HFFc6 (cell line): ENCODE measurements at places on chromosomes 5 and 9. TPM values are rescaled to one million over a fixed set of nuclear protein-coding genes. Genes with fewer than 3 reads are reported as not detected.

Gene SLC46A2
- not detected in 3 replicates for total RNA-seq

Gene GFPT2
- 0.60 to 3.4 TPM (median 3.4 TPM) in 3 replicates for total RNA-seq

Gene PPP2R2B
- not detected in 3 replicates for total RNA-seq

Gene HRH2
- not detected in 3 replicates for total RNA-seq

Gene PAM
- 188 to 272 TPM (median 246 TPM) in 3 replicates for total RNA-seq

Gene SCGB3A2
- not detected in 3 replicates for total RNA-seq

Gene AUH
- 9.3 to 10.6 TPM (median 9.6 TPM) in 3 replicates for total RNA-seq

Gene OGN
- not detected in 3 replicates for total RNA-seq

DNA sequence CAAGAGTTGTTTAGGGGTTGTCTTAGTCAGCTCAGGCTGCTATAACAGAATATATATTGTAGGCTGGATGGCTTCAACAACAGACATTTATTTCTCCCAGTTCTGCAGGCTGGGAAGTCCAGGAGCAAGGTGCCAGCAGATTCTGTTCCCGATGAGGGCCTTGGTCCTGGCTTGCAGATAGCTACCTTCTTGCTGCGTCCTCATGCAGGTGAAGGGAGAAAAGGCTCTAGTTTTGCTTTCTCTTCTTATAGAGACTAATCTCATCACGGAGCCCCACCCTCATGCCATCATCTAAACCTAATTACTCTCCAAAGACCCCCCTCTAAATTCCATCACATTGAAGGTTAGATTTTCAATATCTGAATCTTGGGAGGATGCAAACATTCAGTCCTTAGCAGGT, 246.0 kb upstream of the ANKRD55 start:
- no peaks in the 10 kb centered on the region for H3K36me3 ChIP-seq
- no peak overlapping the region for H3K27ac ChIP-seq
- peaks cover 33% of the 10 kb centered on the region for H3K4me1 ChIP-seq

DNA sequence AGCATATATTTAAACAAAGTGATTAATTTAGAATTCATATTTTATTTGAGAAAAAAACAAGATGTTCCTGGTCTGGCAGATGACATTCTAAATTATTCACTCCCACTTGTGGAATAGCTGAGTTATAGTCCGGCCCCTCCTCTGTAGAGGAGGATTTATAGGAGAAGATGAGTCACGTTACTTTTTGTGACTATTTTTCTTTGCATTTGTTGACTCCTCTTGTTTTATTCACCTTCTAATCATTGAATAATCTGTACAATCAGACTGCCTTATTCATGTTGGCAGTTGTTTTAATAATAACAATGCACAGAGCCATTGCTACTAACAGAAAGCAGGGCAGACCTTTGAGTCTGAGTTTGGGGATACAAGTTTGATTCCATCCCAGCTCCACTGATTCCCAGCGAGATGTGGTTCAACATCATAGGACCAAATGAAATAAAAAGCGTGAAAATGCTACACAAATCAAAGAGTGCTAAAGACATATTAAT, 23.2 kb downstream of the DOCK8 start:
- H3K27ac ChIP-seq, result no peak overlapping the region
- DNase-seq, result no peak
- no peaks in the 10 kb centered on the region for H3K4me1 ChIP-seq
- H3K36me3 ChIP-seq, result no peaks in the 10 kb centered on the region

DNA sequence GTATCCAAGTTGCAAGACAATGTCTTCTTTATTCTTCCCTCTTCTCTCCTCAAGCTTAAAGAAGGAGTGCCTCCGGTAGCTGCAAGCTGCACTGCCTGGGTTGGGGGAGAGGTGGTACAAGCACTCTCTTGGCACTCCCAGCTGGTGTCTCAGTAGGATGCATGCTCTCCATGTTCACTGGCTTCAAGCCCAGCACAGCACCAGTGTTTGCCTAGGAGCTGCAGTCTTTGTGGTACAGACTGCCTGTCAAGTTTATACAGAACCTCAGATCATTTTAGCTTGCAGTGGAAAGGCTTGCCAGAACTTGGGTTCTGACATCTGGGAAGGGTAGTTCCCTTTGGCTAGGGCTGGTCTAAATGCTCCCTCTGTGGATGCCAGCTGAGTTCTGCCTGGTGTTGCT, 505.6 kb downstream of the MAN2A1 start:
- no peaks in the 10 kb centered on the region for H3K4me1 ChIP-seq
- no peak overlapping the region for H3K4me3 ChIP-seq
- DNase-seq, result no peak
- peaks cover 5% of the 10 kb centered on the region; the same call in 1 of the 2 replicates for H3K36me3 ChIP-seq
- H3K27me3 ChIP-seq, result no peaks in the 10 kb centered on the region

GRCh38 chr5:154081246-154081645, 42.5 kb downstream of the MFAP3 start:
- peaks cover 19% of the 10 kb centered on the region for H3K27me3 ChIP-seq
- H3K36me3 ChIP-seq, result no peaks in the 10 kb centered on the region

DNA sequence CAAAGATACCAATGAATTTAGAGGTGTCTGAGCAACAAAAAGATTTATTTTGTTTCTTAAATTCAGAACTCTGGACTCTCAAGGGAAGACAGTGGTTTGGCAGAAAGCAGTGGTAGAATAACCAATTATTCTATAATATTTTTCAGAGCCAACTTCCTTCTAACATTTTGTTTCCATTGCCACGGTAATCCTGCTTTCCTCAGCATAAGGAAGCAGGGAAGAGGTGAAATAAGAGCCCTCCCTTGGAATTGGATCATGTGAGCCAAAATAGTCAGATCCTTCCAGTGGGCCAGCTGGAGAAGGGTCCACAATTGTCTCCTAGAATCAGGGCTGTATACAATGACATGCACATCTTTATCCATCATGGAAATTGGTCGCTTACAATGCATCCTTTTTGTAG, 130.0 kb upstream of the MAP1B start:
- H3K27ac ChIP-seq, result no peak overlapping the region
- no peaks in the 10 kb centered on the region for H3K4me1 ChIP-seq
- H3K27me3 ChIP-seq, result peaks cover 12% of the 10 kb centered on the region
- no peak for DNase-seq

GRCh38 chr5:139551191-139551889, 9.8 kb upstream of the UBE2D2 start:
- DNase-seq, result no peak
- H3K4me1 ChIP-seq, result no peaks in the 10 kb centered on the region
- H3K27ac ChIP-seq, result no peak overlapping the region

- no peaks in the 10 kb centered on the region for H3K4me1 ChIP-seq
- H3K27ac ChIP-seq, result no peak overlapping the region
- no peak overlapping the region for H3K4me3 ChIP-seq
- H3K36me3 ChIP-seq, result no peaks in the 10 kb centered on the region
- no peak for DNase-seq
These were observed 117.1 kb downstream of the ICE1 start for GRCh38 chr5:5539590-5539989.

DNA sequence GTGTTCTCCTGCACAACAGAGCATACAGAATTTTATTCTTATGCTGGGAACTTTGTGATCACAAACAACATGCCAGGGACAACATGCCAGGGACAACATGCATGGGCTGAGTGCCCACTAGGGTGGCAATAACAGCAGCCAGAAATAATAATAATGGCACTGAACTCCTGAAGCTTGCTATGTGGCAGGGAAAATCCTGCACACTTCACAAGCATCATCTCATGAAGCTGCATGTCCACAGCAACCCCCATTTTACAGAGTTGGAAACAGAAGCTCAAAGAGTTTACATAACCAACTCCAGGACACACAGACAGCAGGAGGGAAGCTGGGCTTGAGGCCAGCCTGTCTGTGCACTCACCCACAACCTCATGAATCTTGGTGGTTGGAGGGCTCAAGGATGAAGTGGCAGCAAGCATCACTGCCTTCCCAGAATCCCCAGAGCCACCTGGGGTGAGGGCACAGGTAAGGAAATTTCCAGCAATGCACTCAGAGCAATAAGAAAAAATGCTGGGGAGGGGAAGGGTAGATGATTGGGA, 111.4 kb downstream of the GABBR2 start:
- no peaks in the 10 kb centered on the region for H3K4me1 ChIP-seq
- no peak for DNase-seq
- H3K4me3 ChIP-seq, result no peak overlapping the region
- peaks cover 10% of the 10 kb centered on the region for H3K27me3 ChIP-seq
- H3K27ac ChIP-seq, result no peak overlapping the region

GRCh38 chr5:51347704-51348103, 35.5 kb upstream of the ISL1 start:
- no peaks in the 10 kb centered on the region; the same call in 1 of the 2 replicates for H3K27me3 ChIP-seq
- no peak overlapping the region for H3K4me3 ChIP-seq
- no peak for DNase-seq
- no peaks in the 10 kb centered on the region for H3K4me1 ChIP-seq
- no peaks in the 10 kb centered on the region; the same call in 1 of the 2 replicates for H3K36me3 ChIP-seq
- no peak overlapping the region for H3K27ac ChIP-seq

GRCh38 chr5:108141676-108142075, 240.2 kb downstream of the FBXL17 start:
- H3K4me1 ChIP-seq, result peaks cover 11% of the 10 kb centered on the region
- no peaks in the 10 kb centered on the region for H3K27me3 ChIP-seq
- no peak for DNase-seq
